ENCODE measurements at places on chromosomes 7 and 10.

DNA sequence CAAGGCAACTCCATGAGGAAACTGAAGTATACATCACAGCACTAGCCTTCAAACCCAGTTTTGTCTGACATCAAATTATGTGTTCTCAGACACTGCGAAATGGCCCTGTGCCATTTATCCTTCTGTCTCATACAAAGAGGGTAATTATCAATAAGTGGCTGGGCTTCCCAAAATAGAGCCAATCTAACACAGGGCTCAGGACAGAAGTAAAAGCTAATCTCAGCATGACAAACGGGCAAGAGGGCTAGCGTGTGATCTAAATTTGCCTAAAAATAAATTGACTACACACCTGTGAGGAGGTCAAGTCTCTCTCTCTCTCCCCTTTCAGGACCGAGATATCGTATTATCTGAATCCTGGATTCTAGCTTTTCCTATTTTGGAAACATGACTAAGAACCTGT, 67.2 kb downstream of the DGKB start:
- DNase-seq = no peak

DNA sequence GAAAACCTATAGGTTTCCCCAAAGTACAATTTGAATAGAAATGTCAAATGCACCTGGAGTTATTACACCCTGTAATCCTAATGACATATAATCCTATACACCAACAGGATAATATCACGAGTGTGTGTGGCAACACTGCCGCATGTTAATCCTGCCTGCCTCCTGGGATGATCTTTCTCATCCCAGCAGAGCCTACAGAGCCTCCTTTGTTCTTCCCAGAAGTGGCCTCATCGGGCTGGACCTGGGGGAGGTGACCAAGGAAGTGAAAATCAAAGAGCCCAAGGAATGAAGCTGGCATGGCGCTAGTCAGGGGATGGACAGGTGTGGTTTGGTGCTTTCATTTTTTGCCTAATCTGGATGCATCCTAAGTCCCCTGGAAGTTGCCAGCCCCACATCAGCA, 29.5 kb upstream of the LEP start:
- DNase-seq = no peak

- DNase-seq = no peak
Measured at GRCh38 chr10:22374489-22375126, 29.3 kb downstream of the SPAG6 start.

DNA sequence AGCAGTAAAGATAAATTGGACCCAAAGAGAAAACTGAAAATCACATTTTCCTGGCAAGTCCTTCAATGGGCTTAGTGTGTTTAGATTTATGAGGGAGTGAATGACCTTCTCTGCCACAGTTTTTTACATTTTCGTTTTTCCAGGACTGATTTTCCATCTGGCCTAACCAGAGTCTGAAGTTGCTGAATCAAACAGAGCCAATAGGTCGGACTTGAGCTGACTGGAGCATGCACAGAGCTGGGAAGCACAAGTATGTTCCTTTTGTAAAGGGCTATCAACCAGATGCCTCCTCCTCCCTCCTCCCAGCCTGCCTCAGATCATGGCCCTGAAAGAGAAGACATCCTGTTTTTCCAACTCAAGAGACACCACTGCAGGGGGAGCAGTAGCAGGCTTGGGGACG, 126.0 kb upstream of the ANKRD1 start:
- DNase-seq = no peak

DNA sequence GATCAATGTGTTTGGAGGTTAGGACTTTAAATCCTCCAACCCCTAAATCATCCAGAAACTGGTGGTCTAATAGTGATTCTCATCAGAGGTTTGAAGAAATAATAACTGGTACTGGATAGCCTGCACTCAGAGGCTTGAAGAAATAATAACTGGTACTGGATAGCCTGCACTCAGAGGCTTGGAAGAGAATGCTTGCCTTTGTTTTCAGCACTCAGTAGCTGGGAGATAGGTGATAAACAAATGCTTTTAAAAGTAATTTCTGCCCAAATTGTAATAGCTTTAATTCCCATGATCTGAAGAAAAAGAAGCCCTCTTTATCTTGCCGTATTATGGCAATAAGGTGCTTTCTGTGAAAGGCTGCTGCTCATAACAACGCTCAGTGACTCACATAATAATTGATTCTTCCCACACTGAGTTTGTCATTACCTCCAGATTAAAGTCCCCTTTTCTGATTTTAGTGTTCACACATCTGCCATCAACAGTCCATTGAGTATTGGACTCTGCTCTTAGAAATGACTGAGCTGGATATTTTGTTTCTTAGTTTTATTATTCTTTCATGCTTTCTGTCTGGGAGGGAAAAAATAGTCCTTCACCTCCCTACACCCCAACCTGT, 112.3 kb upstream of the PHYHIPL start:
- DNase-seq = no peak

All from NCI-H524 treated with DMSO at 0.1 percent for 48 hours (cell line).